Erythroblast (primary cell): ENCODE measurements at places on chromosomes 4 and X.

DNA sequence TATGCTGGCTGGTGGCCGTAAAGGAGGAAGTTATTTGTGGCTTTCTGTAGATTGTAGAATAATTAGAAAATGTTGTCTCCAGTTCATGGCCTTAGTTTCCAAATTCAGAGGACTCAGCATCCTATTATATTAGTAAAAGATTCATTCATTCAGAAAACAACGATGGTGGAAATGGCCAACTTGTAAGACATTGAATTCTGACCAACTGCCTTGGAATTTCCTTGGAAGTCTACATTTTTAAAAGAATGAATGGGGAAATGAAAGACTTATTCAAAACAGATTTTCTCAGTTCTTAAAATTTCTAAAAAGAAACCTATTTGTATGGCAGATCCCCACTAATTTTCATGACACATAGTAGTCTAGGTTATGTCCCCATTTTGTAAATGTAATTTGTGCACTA lies 561.5 kb downstream of the ANKRD50 start:
- no peak for DNase-seq

DNA sequence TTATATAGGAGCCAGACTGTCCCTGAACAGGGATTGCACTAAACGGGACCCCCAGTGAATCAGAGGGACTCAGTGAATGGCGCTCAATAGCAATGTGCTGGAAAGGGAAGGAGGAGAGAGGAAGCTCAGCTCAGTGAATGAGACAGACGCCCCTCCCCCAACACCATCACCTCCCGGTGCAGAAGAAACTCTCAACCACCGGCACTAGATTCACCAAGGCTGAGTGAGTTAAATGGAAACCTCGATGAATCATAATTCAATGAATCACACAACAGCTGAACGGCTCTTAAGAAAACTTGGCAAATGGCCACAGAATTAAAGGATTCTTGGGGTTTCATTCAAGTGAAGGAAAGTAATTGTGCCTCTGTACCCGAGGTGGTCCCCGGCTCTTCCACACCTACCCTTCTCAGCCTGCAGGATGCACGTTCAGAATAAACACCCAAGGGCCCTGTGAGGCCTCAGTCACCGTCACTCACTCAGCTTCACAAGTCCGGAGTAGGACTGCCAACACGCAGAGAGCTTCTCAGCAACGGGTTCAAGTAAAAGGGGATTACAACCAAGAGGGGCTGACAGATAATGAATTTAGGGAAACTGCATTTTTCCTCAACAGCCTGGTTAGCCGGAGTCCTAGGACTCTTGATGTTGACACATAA lies 29.3 kb downstream of the CRMP1 start:
- DNase-seq, result no peak

DNA sequence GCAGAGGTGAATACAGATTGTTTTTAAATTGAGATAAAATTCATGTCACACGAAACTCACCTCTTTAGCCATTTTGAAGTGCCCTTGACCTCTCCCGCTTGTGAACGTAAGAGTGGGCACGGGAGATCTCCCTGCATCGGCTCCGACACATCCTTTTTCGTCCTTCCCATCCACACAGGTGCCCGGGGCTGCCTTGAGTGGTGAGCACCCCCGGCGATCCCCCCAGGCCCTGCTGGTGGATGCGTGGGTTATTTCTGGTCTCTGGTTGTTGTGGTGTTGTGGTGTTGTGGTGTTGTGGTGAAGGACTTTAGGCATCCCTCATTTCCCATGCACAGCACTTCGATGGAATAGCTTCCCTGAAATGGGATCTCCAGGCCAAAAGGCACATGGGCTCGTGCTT lies 46.1 kb downstream of the PSAPL1 start:
- DNase-seq, result no peak

DNA sequence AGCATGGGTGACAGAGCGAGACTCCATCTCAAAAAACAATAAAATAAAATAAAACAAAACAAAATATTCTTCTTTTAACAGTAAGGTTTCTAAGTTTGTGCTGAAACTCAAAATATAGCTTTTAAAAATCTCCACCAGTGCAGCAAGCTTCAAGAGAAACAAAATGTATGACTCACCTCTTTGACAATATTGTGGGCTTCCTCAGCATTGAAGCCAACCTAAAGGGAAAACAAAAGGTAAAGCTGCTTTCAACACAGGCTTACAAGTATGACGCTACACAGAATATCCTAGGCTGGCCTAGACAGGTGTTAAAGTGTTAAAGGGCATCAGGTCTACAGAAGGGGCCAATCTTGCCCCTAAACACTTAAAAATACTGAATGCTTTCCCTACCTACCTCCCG lies 1.2 kb downstream of the DYNLT3 start:
- no peak for DNase-seq

GRCh38 chr4:16537926-16538325 lies 311.7 kb upstream of the TAPT1 start:
- no peak for DNase-seq

GRCh38 chrX:152927858-152928760 lies 30.2 kb downstream of the ZNF185 start:
- DNase-seq, result no peak

DNA sequence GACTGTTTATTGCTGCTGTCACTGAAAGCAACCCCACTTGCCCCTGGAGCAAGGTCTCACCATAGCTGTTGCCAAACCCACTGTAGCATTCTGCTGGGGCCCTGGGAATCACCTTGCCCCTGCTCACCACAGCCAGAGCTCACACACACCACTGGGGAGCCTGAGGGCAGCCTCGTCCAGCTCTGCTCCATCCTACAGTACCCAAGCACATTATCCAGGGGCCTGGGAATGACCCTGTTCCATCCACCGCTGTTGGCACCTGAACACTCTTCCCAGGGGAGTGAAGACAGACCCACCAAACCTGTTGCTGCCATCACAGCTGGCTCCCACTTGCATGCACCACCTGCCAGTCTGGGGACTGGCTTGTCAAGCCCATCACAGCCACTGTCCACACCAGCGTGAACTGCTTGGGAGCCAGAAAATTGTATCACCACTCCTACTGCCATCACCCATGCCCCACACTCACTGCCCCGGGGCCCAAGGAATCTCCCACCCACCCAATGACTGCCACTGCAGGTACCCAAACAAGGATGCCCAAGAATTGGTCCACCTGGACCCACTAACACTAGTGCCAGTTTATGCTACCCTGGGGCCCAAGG lies 811.3 kb downstream of the KLHL13 start:
- DNase-seq, result no peak

DNA sequence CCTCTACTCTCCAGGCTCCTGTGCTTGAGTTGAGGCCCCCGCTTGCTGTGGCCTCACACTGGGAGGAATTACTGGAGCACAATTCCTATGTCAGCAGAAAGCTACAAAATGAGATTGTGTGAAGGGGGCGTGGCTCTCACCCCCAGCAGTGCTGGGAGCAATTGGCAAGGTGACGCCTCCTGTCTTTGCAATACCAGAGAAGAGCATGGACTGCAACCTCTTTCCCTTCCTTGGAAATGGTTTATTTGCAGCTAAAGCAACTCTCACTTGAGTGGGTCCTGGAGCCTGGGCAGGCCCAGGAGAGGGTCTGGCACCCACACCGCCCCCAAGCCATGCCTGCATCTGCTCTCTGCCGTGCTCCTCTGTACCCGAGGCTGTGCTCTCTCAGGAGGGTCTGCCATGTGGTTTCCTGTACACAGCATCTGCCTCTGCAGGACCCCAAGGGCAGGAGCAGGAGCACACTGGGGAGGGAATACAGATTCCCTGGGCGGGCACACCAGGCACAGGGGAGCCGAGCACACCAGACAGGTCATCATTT lies 32.9 kb upstream of the HGFAC start:
- no peak for DNase-seq

- no peak for DNase-seq
These were observed 1408.8 kb downstream of the STIM2 start for GRCh38 chr4:28269426-28269825.

- DNase-seq, result peak; percentile 24
These were observed 14.4 kb downstream of the BCOR start for GRCh38 chrX:40083120-40083978.

- no peak for DNase-seq
These were observed 6.1 kb upstream of the HCCS start for GRCh38 chrX:11105080-11105479.

- no peak for DNase-seq
These were observed 24.6 kb downstream of the ZRSR2 start for GRCh38 chrX:15814771-15815365.

GRCh38 chr4:5366421-5366820 lies 315.1 kb downstream of the STK32B start:
- DNase-seq, result no peak

DNA sequence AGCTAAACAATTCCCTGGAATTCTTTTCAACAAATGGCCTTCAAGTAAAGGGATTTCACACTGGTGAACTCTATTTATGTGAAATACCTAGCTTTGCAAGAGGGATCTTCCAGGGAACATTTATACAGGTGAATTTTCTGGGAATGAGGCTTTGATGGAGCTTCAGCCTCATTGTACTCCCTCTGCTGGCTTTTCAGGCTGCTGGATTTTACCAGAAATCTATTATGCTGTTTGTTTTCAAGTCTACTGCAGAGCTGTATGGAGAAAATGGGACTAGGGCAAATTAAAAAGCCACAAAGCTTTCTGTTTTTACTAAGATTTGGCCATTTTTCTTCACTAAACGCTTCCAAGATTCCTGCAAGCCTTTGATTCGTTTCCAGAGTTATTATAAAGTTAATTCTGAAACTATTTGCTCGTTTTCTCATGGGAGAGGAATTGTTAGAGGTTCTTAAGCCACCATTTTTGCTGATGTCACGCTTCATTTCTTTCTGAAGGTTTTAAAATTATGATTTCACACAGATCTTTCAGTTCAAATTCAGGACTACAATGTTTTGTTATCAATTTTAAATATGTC lies 31.6 kb downstream of the KDM6A start:
- no peak for DNase-seq

GRCh38 chr4:38618505-38618904 lies 45.5 kb upstream of the KLF3 start:
- DNase-seq, result no peak

DNA sequence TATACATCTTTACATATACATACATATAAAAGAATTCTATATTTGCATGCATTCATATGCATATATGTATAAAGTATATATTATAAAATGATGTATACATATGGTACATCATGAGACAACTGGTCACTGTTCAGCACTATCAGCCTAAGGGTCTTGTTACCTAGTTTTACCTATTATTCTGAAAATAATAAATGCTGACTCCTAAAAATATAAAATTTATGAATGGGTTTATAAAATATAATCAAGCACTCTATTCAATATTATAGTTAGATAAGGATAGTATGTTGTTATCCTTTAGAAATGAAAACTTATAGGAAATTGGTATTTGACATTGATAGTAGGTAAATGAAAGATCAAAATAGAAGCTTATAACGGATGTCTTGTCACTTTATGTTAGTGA lies 324.2 kb downstream of the GBA3 start:
- no peak for DNase-seq

DNA sequence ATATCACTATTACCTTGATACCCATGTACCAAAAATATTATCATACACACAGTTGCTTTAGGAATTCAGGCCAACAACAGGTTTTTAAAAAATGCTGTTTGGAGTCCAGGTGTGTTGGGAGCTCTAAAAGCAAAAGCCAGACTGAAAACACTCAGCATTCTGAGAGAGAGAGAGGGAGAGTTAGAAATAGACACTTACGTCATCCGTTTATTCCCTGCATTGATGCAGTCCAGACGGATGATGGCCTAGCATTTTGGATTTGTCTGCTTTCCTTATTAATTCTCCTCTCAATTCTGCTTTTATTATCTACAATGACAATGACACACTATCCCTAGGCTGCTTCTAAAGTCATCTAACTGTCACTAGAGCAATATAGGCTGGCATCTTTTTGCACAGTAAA lies 358.3 kb upstream of the BOD1L1 start:
- DNase-seq, result no peak
